Stimulated activated effector memory CD8-positive, alpha-beta T cell treated with anti-CD3 and anti-CD28 coated beads, Interleukin-12 subunit alpha, Interleukin-12 subunit beta, amount 100 ng/mL, for 72 hours (primary cell): ENCODE measurements at places on chromosomes 7 and 10.
A peak's percentile ranks its signal among the peaks of the same experiment; 100 is the strongest.

DNA sequence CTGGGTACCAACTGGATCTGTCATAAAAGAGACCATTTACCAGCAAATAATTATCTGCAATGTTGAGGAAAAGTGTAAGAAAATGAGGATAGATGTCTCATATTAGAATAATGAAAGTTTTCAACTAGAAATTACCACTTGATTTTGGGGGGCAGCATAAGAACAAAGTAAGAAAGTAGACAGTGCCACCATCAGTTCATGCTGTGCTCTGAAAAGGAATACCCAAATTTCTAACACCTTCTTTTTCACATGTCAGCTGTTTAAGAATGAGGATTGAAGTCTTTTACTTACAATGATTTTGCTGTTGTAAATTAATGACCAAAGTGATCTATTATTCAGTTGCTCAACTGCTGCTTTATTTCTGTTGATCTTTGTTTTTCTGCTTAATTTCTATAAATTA, 578.3 kb downstream of the ETV1 start:
- no peak for DNase-seq

GRCh38 chr10:107103174-107104025, 61.1 kb downstream of the SORCS1 start:
- DNase-seq = no peak

DNA sequence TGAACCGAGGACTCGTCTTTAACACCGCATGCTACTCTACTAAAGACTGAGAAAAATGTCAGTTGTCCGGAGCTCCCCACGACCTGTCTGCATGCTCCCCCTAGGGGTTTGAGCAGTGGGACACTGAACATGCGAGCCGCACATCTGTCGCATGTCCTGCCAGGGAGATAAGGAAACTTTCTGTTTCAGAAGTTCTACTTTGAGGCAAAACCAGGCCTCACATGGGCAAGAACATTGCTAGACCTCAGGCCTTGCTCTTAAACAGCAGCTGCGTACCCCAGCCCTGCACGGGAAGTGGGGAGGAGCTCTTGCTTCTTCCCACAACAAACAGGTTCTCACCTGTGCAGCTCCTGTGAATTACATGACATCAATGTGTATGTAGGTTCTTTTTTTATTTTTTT, 30.3 kb upstream of the HERPUD2 start:
- DNase-seq = no peak

GRCh38 chr7:47885309-47885986, 62.8 kb downstream of the PKD1L1 start:
- no peak for DNase-seq

DNA sequence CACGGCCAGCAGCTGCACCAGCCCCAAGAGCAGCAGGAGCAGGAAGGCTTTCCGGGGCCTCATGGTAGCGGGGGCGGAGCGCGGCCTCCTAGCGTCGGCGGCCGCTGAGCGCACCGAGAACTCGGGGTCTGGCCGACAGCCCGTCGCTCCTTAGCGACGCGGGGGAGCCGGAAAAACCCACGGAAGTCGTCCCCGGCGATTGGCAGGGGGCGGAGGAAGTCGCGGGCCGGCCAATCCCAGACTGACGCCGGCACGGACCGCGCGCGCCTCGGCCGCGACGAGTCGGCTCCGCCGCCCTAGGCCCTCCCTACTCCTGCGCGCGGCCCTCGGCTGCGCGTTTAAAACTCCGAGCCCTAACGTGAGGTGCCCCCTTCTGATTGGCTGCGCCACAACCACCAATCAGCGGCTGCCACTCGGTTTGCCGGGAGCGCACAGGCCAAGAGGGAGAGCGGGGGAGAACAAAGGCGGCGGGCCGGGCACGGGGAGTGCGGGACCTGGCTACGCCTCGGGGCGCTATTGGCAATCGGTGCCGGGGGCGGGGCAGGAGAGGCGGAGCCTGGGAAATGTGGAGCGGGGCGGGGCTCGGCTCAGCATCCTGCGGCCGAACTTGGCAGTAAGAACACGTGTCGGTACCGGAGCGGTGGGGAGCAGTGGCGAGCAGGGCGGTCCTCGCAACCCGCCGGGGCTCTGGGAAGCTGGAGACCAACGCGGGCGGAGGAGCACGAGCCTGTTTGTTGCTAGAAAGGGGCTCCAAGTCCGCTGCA, at the start of gene PDIA4:
Gene PDIA4 (minus strand): TSS at position 160 of the 764 bp plus-strand sequence. CDS start 97 bp downstream, at position 63.
- peak; percentile 100 for DNase-seq

GRCh38 chr10:124210263-124210662, 116.9 kb upstream of the CHST15 start:
- DNase-seq = no peak

DNA sequence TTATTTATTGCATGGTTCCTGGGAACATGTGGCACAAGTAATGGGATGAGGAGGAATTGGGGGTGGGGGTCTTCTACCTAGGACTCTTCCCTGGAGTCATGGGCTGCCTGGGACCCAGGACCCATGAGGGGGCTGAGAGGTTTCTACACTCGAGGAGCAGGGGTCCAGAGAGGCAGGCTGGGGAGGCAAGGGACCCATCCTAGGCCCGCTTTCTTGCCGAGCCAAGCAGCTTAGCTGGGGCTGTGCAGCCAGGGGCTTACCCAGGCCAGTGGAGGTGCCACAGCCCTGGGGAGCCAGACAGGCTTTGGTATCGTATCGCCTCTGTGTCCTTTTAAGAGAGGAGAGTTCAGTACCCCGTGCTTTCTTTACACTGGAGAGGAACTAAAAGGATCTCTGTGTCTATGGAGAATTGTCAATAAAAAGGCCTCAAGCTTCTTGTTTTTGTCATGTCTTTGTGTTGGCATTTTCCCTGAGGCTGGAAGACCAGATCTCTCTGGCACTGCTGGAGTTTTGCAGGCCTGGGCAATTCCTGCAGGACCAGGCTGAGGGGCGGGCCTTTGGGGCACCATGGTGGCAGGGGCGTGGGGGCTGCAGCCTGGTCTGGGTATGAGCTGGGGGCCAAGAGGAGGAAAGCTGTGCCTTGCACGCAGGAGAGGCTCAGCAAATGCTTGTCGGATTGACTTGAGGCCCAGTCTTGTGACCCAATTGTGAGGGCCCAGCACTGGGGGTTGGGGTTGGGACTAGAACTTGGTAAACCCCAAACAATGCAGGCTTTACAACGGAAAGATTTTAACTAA, 11.1 kb downstream of the SFRP5 start:
- no peak for DNase-seq

DNA sequence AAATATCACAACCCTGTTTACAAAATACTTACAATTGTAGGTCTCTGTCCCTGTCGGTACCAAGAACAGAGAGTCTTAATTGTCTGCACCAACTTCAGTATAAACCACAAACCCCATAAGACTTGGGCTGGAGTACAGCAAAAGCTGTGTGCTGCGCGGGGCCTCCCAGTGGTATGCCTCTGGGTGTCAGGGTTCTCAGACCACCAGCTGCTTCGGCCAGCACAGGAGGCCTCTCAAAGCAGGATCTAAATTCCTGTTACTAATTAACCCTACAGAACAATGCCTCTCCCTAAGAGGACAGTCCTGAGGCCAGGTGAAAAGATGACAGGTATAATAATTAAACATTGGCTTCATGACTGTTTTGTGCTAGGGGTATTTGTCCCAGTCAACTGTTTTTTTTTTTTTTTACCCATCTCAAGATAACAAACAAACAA, 957 bp upstream of the SVIL start:
- no peak for DNase-seq

GRCh38 chr10:75062506-75063299, 48.8 kb upstream of the SAMD8 start:
- DNase-seq = no peak

- DNase-seq = no peak
These were observed 141.9 kb downstream of the TCF7L2 start for GRCh38 chr10:113091920-113092319.

DNA sequence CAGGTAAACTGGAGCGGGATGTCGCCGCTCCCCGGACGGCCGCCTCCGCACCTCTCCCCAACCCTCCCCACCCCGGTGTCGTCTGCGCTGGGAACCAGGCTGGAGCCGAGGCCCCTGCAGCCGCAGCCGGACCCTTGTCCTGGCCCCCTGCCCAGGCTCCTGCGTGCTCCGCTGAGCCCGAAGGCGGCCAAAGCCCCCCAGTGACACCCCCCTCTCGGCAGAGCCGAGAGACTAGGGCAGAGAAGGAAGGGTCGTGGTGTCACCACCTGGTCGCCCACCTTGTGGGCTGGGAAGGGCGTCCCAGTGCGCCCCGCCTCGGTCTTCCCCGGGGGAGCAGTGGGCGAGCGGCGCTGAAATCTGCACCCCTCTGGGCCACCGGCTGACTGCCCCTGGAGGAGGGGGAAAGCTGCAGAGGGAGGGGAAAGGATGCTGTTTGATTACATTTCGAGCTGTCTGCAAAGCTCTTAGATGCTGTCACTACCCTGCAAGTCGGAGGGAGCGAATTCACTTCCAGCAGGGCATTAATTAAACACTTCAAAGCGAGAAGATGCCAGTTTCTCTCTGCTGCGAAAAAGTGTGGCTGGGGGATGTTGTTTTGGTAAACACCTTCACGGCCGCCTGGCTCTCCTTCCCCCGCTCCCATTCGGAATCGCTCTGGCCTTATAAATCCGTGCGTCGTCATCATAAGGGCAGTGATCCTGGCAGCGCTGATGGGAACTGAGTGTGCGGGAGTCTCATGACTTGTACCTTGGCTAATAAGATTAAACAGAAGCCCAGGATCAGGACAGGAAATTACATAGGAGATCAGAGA, 622 bp downstream of the DYNC1I1 start:
- no peak for DNase-seq

- DNase-seq = peak; percentile 52
These were observed 153.2 kb upstream of the LYZL2 start for GRCh38 chr10:30782537-30783461.

- no peak for DNase-seq
These were observed 84.7 kb downstream of the SEM1 start for GRCh38 chr7:96624954-96625353.

- DNase-seq = no peak
These were observed 254.3 kb upstream of the GNAI1 start for GRCh38 chr7:79880312-79880711.

DNA sequence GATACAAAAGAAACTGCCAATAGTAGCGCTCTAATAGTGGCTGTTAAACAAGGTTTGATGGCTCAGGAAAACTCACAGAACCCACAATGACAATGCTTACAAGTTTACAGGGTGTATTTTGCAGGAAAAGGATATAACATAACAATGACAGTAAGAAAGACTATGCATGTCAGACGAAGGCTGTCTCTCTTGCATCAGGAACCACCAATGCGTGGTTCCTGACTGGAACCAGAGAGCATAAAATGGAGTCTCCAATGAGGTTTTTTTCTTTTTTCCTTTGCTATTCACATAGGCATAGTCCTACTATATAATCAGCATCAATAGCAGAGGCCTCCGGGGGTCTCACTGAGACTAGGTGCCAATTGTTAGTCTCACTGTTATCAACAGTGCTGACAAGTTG, 120.4 kb upstream of the STEAP1 start:
- no peak for DNase-seq

DNA sequence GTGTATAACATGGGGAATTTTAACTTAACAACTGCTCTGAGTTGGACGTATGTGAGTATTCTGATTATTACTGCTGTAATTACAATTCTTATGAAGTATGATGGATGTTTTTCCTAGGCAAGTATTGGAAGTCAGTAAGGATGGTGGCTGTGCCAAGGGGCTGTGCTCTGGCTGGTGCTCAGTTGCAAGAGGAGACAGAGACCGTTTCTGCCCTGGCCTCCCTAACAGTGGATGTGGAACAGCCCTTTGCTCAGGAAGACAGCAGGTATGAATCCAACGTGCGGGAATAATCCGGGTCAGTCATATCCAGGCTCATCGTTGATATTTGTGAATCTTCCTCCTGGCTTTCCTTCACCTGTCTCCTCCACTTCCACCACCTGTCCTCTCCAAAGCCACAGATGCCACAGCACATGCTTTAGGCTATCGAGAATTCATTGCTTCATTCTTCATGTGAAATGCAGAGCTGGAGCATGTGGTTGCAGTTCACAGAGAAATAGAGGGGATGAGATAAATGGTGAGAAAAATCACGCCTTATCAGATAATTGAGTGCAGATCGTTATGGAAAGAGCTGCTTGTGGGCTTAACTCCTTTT, 141.7 kb downstream of the TWIST1 start:
- DNase-seq = no peak

- DNase-seq = no peak
These were observed 229.7 kb downstream of the TSPAN12 start for GRCh38 chr7:120628251-120628650.

DNA sequence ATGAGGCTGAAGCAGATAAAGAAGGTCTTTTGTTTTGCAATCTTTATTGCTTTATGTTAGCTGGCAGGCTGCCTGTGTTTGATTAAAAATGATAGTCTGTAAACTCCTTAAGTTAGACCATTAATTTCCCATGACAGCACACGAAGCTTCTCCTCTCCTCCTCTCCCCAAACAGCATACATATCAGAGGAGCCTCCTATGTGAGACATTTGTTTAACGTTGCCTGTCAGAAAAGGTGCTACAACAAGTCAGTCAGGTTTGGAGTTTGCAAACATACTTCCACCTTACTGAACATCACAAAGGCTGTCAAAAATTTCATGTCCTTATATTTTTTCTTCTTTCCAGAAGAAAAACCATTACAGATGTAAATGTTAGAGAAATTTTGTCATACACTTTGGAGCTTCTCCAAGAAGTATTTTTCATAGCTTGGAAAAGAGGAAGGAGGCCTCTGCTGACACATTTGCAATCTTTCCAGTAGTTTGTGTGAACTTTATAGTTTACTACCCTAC, 393.1 kb downstream of the EXOC4 start:
- no peak for DNase-seq

DNA sequence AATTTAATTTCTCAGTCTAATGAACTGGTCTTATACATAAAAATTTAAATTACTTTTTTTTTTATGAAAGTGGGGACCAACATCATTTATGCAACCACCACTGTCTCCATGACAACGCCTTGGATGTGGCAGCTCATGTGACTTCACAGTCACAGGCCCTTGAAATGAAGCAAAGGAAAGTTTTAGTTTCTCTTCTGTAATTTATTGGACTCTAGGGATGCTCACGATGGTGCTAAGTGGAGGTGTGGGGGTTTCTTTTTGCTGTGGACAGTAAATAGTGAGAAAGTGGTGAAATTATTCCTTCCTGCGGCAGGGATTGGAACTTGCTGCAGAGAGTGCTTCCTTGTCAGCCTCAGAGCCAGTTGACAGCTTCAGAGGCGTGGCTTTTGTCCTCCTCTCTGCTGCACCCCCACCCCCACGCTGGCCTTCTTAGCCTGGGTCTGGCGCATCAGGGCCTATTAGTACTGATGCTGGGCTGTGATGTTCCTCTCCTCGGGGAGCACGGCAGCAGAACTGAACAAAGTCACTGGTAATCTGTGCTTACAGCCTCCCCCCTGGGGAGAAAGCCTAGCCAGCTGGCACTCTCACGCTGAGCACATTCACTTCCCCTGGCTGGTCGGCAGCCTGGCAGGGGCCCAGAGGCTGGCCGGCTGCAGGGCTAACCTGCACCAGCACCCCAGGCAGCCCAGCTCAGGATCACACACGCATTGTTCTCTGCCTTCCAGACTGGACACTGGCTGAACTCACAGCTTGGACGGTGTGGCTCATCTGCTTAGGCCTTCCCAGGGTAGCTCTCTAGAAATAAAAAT, 517.5 kb upstream of the GALNT17 start:
- DNase-seq = no peak
